Fibroblast of skin of scalp (primary cell): ENCODE measurements at places on chromosomes 6 and 20.

DNA sequence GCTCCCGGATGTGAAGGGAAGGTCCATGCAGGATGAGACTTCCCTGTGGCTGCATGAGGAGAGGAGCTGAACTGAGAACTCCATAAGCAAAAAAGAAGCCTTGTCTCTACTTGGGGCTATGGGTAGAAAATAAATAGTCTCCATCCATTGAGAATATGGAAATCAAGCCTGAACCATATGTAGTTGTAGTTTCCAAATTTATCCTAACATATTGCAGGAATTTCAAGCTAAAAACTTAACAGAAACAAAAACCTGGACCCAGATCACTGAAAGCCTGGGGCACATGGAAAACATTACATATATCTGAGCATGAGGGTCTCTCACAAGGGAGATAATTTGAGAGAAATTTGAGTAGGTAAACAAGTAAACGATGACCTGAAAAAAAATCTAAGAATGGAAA, 94.9 kb upstream of the C6orf118 start:
- no peak for DNase-seq

GRCh38 chr20:19855416-19855815, 97.4 kb downstream of the RIN2 start:
- no peak for DNase-seq

- no peak for DNase-seq
Observed at GRCh38 chr6:42627044-42627443, 63.2 kb downstream of the UBR2 start.

DNA sequence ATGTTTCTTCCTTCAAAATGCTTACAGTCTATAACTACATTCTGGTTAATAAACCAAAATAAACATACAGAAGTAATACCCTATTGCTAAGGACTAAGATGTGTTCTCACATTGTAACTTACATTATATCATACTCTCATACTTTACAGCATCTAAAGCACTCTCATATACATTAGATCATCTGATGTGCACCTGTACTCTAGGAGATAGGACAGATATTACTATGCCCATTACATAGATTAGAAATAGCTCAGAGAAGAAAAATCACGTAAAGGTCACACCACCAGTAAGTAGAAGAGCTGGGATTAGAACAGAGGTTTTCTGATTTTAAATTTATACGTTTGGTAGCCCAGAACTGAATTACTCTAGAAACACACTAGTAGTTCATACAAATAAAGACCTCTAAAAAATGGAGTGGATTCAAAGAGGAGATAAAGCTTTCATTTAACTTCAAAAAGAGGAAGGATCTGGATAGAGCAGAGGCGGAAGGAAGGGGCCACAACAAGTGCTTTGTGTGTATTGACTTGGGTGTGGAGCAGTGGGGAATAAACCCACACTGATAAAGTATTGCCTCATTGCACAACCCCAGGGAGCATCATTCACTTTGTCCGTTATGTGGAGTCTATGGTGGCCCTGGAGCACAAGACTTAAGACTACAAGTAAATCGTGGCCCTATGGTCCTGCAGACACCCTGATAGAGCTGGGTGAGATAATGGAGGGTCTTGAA, 30.9 kb downstream of the SLC2A12 start:
- DNase-seq = no peak

DNA sequence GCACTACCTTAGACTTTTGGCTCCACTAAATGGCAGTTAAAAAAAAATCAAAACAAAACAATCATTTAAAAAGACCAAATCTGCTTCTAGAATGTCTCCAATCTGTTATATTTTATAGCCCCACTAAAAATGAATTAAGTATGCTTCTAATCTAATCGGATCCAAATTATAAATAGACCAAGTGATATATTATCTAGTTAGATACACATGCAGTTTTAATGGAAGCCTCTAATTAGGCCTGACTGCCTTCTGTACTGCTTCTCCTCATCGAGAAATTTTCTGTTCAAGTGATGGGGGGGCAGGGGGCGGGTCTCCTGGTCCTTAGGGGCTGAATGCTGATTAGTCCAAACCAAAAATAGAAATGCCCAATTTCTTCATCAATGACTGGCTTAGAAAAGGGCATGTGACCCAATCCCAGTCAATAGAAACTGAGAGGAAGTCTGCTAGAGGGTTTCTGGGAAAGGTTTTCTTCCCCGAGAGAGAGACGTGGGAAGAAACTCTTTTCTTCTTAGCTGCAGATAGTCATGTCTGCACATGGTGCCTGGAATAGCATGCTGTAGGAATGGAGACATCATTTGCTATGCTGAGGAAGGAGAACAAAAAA, 6.9 kb downstream of the SESN1 start:
- no peak for DNase-seq

- no peak for DNase-seq
Observed at GRCh38 chr6:143784316-143784715, 58.8 kb upstream of the LTV1 start.

DNA sequence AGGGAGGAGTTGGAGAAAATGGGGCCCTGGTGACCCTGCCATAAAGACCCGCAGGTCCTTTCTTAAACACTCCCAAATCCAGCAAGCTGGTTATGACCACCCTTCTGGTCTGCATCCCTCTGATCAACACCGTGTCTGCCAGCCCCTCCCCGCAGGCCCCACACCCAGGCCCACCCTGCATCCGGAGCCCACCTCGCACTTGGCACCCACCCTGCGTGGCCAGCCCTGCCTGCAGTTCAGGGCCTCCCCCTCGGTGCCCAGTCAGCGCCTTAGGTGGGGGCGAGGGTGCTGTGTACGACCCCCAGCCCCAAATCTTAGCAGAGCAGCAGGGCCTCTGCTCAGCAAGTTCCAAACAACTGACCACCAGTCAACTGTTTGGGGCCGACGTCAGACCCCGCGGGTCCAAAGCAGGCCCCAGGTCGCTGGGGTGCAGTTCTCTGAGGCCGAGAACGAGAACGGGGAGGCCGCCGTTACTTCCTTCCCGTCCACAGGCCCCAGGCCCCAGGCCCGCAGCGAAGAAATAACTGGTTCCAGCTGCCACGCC, 1.2 kb downstream of the ACSS1 start:
- DNase-seq = no peak

DNA sequence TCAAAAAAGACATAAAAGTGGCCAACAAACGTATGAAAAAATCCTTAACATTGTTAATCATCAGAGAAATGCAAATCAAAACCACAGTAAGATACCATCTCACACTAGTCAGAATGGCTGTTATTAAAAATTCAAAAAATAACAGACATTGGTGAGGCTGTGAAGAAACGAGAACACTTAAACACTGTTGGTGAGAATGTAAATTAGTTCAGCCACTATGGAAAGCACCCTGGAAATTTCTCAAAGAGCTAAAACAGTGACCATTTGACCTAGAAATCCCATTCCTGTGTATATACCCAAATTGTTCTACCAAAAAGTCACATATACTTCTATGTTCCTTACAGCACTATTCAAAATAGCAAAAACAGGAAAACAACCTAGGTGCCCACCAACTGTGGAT, 24.9 kb upstream of the NT5E start:
- DNase-seq = no peak

DNA sequence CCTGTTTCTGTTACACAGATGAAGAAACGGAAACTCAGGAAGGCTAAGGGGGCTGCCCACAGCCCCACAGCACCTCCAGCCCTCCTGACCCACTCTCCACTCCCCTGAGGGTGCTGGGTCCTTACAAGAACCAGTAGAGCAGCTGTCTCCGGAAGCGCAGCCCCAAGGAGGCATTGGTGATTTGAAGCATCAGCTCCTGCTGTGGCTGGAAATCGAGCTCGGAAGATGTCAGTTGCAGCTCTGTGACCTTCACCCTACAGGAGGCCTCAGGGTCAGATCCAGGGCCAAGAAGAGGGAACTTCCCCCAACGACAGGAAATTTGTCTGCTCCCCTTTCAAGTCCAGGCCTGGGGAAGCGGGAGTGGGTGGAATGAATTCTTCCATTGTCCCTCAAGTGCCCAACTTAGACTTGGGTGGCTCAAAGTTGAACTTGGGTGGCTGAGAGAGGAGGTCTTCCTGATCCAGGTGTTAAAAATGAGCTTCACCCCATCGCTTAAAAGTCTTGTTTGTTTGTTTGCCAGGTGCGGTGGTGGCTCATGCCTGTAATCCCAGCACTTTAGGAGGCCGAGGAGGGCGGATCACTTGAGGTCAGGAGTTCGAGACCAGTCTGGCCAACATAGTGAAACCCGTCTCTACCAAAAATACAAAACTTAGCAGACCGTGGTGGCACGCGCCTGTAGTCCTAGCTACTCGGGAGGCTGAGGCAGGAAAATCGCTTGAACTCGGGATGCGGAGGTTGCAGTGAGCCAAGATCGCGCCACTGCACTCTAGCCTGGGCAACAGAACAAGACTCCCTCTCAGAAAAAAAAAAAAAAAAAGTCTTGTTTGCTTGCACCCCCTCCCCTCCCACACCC, 1.9 kb downstream of the PLTP start:
- DNase-seq = no peak

DNA sequence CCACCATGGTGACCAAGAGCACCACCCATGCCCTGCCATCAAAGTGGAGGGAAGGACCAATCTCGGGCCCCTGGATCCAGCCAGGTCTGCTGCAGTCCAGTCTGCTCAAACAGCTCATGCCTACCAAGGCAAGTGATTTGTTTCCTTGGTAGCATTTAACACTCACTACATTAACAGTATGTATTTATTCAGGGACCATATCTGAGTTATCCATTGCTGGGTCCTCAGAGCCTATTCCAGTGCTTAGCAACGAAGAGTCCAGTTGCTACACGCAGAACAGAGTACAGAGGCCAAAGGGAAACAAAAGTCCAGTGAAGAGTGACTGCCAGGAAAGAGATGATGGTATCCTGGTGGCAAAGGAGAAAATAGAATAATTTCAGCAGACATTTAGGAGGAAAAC, 352.2 kb downstream of the PTPRT start:
- DNase-seq = no peak

GRCh38 chr6:149440735-149441671, 40.9 kb downstream of the SUMO4 start:
- DNase-seq = no peak

- no peak for DNase-seq
Observed at GRCh38 chr20:20134941-20135575, 82.7 kb downstream of the CFAP61 start.

GRCh38 chr20:435558-435957, 26.8 kb downstream of the TBC1D20 start:
- DNase-seq = no peak

DNA sequence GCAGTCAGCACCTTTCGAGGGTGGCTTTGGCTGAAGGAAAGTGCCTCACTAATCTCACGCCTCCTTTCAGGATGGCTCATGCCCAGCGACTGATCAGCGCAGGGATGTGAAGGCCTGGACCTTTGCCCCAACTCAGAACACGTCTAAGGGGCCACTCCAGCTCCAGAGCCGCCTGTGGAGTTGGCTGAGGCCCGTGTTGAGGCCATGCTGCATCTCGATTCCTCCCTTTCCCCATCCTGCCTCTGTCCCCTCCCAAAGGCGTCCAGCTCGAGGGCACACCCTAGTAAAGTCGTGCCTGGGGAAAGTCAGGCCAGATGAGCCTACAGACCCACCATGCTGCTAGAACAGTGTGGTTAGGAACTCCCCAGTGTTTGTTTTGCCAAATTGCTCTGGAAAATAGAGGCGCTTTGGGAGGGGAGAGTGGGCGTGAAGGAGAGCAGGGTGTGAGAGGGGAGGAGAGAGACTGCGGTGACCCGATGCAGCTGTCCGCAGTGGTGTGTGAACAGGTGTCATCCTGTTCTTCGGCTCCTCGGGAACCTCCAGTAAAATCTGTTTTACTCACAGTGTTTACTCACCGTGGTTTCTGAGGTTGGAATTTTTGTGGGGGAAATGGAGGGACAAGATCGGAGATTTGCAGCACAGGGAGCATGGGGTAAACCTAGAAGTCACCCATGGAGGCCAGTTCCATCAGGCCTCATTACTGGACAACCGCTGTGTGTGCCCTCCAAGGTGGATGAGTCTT, 85.0 kb upstream of the PMEPA1 start:
- DNase-seq = peak; percentile 49

- peak; percentile 61 for DNase-seq
Observed at GRCh38 chr6:82410151-82410648, 46.6 kb downstream of the TPBG start.

GRCh38 chr6:133277900-133278545, 36.9 kb downstream of the EYA4 start:
- DNase-seq = no peak

GRCh38 chr20:15579688-15580087, 993.6 kb downstream of the KIF16B start:
- DNase-seq = no peak

- DNase-seq = no peak
Observed at GRCh38 chr20:53695797-53696527, 102.3 kb upstream of the ZNF217 start.

DNA sequence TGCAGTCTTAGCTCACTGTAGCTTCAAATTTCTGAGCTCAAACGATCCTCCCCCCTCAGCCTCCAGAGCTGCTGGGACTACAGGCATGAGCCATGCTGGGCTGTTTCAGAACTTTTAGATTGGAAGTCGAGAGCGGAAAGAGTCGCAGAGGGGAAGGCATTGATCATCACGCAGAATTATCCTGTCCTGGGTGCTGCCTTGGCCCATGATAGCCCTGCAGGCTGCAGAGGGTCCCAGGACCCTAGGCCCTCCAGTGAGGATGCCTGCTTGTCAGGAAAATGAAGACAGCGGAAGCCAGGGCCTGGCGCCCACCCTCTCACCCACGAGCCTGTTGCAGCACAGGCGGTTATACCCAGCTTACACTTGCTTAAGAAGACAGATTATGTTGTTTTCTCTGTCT, 9.1 kb downstream of the TMEM181 start:
- no peak for DNase-seq

GRCh38 chr20:43176726-43177125, 13.0 kb downstream of the PTPRT start:
- no peak for DNase-seq

GRCh38 chr6:43717822-43718221, 30.2 kb upstream of the MRPS18A start:
- DNase-seq = no peak

DNA sequence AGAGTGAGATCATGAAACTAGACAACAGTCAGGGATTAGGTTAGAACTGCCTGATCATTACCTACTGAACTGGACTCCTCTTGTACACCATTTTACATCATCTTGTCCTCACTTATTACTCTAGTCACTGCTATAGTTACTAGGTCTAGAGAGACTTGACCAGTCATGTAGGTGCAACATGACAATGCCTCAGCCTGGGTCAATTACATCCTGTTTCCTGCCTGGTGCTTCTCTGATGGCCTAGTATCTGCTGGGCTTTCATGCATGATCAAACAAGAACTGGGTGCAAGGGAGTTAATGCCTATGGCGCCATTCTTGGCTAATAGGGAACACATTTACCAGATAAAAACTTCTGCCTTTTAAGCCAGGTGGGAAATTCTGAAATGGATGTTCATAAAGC, 39.2 kb upstream of the MMS22L start:
- DNase-seq = no peak
